Omental fat pad (tissue), 4 donors: ENCODE measurements at places on chromosomes 12 and 14. TPM values are rescaled to one million over a fixed set of nuclear protein-coding genes. Genes with fewer than 3 reads are reported as not detected.

GRCh38 chr14:38405851-38406635 lies 150.2 kb upstream of the CLEC14A start:
- DNase-seq, result no peak

DNA sequence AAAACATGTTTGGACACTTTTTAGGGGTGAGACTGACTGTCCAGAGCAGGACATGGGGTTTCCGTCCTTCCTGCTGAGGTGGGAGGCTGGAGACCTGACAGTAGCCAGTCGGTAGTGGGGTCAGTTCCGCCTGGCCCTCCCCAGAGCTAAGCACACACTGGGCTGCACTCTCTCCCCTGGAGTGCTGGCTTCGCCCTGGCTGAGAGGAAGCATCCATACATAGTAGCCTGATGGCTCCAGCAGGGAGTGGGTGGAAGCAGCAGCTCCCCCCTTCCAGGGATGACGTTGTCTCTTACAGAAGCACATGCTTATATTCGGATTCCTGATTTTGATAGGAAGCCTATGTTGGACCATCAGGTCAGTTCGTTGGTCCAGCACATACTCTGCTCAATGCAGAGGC lies 40.4 kb downstream of the SFSWAP start:
- no peak for DNase-seq

Gene NGB
- total RNA-seq, result not detected

Gene CACNA1C
- total RNA-seq, result 4.4 TPM
